ENCODE measurements at places on chromosomes 12 and 14. TPM values are rescaled to one million over a fixed set of nuclear protein-coding genes. Genes with fewer than 3 reads are reported as not detected.
A peak's percentile ranks its signal among the peaks of the same experiment; 100 is the strongest.

GRCh38 chr12:64713376-64713775 lies 45.8 kb downstream of the GNS start:
- no peak overlapping the region for H3K4me3 ChIP-seq
- no peaks in the 10 kb centered on the region for H3K4me1 ChIP-seq
- no peak for DNase-seq
- H3K36me3 ChIP-seq: peaks cover 7% of the 10 kb centered on the region

GRCh38 chr12:65184176-65184857 lies 14.9 kb downstream of the LEMD3 start:
- DNase-seq: no peak
- H3K27ac ChIP-seq: no peak overlapping the region
- no peaks in the 10 kb centered on the region for H3K4me1 ChIP-seq
- no peak overlapping the region for H3K4me3 ChIP-seq
- H3K36me3 ChIP-seq: no peaks in the 10 kb centered on the region

GDF3 gene
- total RNA-seq: 4.1 TPM

FAM186B gene
- 0.33 TPM for total RNA-seq

DNA sequence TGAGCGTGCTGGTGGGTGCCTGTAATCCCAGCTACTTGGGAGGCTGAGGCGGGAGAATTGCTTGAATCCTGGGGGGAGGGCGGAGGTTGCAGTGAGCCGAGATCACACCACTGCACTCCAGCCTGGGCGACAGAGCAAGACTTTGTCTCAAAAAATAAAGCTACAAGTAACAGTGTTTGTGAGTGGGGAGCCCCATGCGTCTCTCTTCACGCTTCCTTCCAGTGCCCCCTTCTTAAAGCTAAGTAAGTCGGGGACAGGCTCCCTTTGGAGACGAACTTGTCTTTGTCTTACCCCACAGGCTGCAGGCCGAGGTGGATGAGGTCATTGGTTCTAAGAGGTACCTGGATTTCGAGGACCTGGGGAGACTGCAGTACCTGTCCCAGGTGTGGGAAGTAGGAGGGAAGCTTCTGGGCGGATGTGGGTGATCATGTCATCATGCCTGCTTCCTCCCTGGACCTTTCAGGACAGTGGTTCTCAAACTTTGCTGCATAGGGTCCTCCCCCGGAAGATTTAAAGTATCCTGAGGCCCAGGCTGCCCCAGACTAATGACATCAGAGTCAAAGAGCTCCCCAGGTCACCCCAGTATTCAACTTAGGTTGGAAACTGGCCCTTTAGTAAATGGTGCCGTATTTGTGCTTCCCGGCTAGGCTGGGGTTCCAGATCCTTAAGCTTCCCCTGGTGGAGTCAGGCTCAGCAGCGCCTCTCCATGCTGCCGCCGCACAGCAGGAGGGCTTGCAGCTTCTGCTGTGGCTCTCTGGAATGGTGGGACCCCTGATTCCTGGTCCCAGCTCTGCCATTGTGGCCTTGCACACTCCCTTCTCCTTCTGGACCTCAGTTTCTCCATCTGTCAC lies 37.1 kb downstream of the CYP46A1 start:
- H3K4me1 ChIP-seq: no peaks in the 10 kb centered on the region
- DNase-seq: no peak
- H3K36me3 ChIP-seq: no peaks in the 10 kb centered on the region
- H3K4me3 ChIP-seq: no peak overlapping the region

GRCh38 chr12:49706351-49707127 lies 666 bp downstream of the FMNL3 start:
- H3K27ac ChIP-seq: peak overlapping the region; percentile 85
- DNase-seq: peak; percentile 64
- peaks cover 16% of the 10 kb centered on the region for H3K27me3 ChIP-seq
- H3K4me3 ChIP-seq: peak overlapping the region; percentile 96
- peaks cover 36% of the 10 kb centered on the region for H3K4me1 ChIP-seq

DNA sequence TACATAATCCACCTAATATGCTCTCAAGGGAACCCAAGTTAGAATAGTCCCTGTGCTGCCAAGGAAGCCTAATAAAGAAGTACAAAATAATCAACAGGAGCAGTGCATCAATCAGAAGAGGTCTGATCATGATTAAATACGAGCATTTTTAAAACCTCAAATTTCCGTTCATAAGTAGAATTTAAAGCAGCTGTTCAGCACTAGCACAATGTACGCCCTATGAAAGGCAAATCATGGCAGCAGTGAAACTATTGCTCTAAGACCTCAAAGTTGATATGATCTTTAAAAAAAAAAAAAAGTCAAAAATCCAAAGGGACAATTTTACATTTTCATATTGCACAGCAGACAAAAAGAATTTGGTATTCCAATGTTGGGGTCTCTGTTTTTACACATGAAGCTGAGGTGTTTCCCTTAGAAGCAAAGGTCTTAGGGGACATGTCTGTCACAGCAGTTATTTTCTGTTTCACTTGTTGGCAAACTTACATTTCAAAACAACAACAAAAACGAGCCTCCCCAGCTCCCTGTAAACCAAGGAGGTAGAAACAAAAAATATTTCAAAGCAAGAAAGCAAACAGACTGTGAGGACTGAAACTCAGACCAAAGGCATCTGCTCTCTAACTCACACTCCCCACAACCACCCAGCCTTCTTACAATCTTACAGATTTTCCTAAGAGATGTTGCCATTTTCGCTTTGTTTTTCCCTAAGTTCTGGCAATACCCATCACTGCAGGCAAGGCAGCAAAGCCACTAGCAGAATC lies 28.2 kb downstream of the SOX5 start:
- no peaks in the 10 kb centered on the region for H3K4me1 ChIP-seq
- H3K27ac ChIP-seq: no peak overlapping the region
- no peaks in the 10 kb centered on the region for H3K36me3 ChIP-seq
- DNase-seq: no peak

- H3K27ac ChIP-seq: no peak overlapping the region
- H3K27me3 ChIP-seq: peaks cover 8% of the 10 kb centered on the region
- H3K36me3 ChIP-seq: no peaks in the 10 kb centered on the region
- H3K4me3 ChIP-seq: no peak overlapping the region
- H3K4me1 ChIP-seq: no peaks in the 10 kb centered on the region
- DNase-seq: no peak
These were observed 84.7 kb downstream of the NTF3 start for GRCh38 chr12:5516371-5517241.

- H3K36me3 ChIP-seq: no peaks in the 10 kb centered on the region
- no peak overlapping the region for H3K4me3 ChIP-seq
- H3K27ac ChIP-seq: no peak overlapping the region
- no peaks in the 10 kb centered on the region for H3K27me3 ChIP-seq
- DNase-seq: no peak
These were observed 17.7 kb downstream of the FAM222A start for GRCh38 chr12:109731231-109731731.

DNA sequence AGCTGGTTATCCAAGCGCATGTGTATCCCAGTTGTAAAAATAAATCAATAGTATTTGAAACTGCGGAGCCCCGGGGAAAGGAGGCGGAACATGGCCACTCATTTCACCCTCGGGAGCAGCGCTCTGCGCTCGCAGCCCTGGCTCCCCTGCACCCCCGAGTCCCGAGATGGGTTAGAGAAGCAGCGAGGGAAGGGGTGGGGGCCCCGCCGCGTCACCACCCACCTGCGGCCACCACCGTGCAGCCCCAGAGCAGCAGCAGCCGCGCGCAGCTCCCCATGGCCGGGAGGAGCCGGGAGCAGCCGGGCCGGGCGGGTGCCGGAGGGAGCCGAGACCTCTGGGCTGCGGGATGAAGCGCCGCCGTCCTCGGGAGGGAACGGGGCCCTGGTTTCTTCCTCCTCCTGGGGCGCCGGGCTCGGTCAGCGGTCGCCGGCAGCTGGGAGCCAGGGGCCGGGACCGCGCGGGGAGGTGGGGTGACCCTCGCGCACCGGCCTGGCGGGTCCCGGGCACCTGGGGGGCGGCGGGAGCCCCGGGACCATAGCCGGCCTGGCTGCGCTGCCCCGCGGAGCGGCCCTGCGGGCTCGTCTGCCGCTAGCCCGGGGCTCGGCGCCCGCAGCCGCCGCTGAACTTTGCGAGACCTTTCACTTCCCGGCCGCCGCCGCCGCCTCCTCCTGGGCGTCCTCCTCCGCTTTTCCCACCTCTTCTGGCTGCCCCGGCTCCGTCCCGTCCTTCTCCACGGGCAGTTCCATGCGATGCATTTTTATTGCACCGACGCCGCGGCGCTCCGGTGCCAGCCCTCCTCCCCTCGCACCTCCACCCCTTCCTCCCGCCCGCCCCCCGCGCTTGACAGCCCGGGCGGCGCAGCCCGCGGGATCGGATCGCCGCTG lies at the start of gene NTN4:
TSS of gene NTN4 (minus strand) at position 732 of the 884 bp plus-strand sequence. CDS start at position 277, 455 bp downstream.
- H3K4me1 ChIP-seq: peaks cover 38% of the 10 kb centered on the region
- peak within 1 kb of the TSS; percentile 93 for H3K4me3 ChIP-seq
- H3K36me3 ChIP-seq: peaks cover 13% of the 10 kb centered on the region
- peak; percentile 67 for DNase-seq

GUCY2C gene
- not detected for total RNA-seq

TBX3 gene
- total RNA-seq: 1.1 TPM

DNA sequence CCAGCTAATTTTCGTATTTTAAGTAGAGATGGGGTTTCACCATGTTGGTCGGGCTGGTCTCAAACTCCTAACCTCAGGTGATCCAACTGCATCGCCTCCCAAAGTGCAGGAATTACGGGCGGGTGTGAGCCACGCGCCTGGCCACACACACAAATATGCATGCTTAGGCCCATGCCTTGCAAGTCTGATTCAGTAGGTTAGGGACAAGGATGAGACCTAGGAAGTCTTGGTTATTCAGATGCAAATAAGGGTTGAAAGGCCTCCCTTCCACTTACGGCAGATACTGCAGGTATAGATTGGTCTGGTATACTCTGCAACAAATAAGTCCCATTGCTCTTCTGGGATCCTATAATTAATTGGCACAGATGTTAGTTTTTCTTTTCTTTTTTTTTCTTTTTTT lies 32.9 kb downstream of the TXNRD1 start:
- no peaks in the 10 kb centered on the region for H3K27me3 ChIP-seq
- no peaks in the 10 kb centered on the region for H3K36me3 ChIP-seq

GRCh38 chr12:108128221-108129016 lies 669 bp upstream of the WSCD2 start:
- no peaks in the 10 kb centered on the region for H3K36me3 ChIP-seq
- DNase-seq: no peak
- H3K4me1 ChIP-seq: no peaks in the 10 kb centered on the region
- peaks cover 12% of the 10 kb centered on the region for H3K27me3 ChIP-seq
- H3K4me3 ChIP-seq: no peak overlapping the region

- H3K27me3 ChIP-seq: no peaks in the 10 kb centered on the region
- no peak overlapping the region for H3K4me3 ChIP-seq
- H3K27ac ChIP-seq: no peak overlapping the region
- DNase-seq: no peak
- no peaks in the 10 kb centered on the region for H3K4me1 ChIP-seq
These were observed 25.2 kb downstream of the SLC25A47 start for GRCh38 chr14:100348253-100348729.

DNA sequence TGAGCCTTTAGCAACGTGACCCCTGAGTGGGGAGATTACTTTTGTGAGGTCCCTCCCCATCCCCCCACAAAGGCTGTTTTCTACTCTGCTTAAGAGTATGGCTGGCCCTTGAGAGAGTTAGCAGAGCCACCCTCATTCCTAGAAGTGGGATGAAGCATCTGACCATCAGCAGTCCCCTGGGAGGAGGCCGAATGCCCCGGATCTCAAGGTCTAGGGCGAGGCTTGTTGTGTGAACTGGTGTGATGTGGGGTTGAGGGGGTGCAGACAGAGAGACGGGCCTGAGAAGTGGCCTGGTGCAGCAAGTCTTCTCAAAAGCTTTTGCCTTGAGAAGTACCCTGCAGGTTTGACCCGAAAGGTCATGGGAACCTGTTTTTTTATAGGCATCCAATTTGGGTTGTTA lies 153.0 kb upstream of the FKBP4 start:
- H3K27ac ChIP-seq: peak overlapping the region; percentile 88
- peaks cover 5% of the 10 kb centered on the region for H3K27me3 ChIP-seq
- H3K4me1 ChIP-seq: peaks cover 17% of the 10 kb centered on the region
- H3K36me3 ChIP-seq: no peaks in the 10 kb centered on the region
- H3K4me3 ChIP-seq: no peak overlapping the region

DNA sequence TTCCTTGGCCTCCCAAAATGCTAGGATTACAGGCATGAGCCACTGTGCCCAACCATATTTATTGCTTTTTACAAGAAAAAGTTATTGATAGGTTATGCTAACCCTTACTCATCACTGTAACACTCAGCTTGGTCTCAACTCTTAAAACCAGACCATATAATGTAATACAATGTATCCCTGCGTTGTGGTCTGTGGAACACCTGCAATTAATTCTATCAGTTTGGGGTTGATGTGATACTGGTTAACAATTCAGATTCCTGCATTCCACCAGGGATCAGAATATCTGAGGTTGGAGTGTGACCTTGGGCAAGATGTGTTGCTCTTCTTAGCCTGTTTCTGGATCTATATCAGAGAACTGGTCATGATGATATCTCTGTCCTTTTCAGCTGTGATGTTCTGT lies 419.0 kb downstream of the RAD51B start:
- H3K27me3 ChIP-seq: no peaks in the 10 kb centered on the region
- H3K4me1 ChIP-seq: no peaks in the 10 kb centered on the region
- H3K4me3 ChIP-seq: no peak overlapping the region
- H3K27ac ChIP-seq: no peak overlapping the region

DNA sequence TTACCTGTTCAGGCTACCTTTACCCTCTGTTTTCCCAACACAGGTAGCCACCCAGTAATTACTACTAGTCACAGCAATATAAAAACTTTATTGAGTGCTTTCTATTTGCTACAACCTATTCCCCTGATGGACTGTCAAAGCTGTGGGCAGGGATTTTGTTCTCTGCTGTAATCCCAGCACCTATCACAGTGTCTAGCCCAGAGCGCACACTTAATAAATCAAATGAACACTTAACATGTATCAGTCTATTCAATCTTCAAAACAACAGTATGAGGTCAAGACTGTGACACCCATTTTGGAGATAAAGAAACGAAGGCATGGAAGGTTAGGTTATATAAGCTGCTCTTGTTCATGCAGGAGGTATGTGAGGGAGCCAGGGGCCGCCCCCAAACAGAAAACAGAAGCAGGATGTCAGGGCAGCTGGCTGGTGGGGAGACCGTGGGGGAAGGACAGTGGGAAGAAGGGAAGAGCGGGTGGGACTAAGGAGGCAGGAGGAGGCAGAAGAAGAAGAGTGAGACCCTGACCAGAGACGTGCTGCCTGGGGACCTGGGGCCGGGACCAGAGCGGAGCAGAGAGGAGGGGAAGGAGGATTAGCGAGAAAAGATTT lies 1.7 kb downstream of the TNFRSF1A start:
- H3K4me3 ChIP-seq: peak overlapping the region; percentile 98
- H3K36me3 ChIP-seq: no peaks in the 10 kb centered on the region
- peaks cover 53% of the 10 kb centered on the region for H3K4me1 ChIP-seq
- H3K27me3 ChIP-seq: no peaks in the 10 kb centered on the region
- H3K27ac ChIP-seq: peak overlapping the region; percentile 69

RNASE1 gene
- 182 TPM for total RNA-seq

CCNT1 gene
- 33.0 TPM for total RNA-seq

- H3K4me1 ChIP-seq: no peaks in the 10 kb centered on the region
- H3K27me3 ChIP-seq: no peaks in the 10 kb centered on the region
- no peaks in the 10 kb centered on the region for H3K36me3 ChIP-seq
- H3K4me3 ChIP-seq: no peak overlapping the region
These were observed 18.6 kb downstream of the CSRP2 start for GRCh38 chr12:76860256-76860655.

DNA sequence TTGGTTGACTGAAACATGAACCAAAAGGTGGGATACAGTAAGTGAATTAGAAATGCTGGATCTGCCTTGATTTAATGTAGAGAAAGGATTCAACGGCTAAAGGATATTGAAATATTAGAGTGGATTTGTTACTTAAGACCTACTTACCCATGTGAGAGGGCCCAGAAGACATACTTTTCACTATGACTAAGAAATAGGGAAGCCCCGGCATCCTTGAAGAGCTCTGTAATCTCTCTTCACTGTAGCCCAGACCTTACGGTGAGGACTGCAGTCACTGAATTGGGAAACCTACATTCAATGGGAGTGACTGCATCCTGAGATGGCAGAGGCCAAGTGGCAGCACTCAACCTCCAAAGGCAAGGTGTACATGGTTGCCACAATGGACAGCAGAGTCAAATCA lies 52.5 kb downstream of the KANSL2 start:
- H3K27me3 ChIP-seq: peaks cover 18% of the 10 kb centered on the region
- H3K4me1 ChIP-seq: no peaks in the 10 kb centered on the region
- no peaks in the 10 kb centered on the region for H3K36me3 ChIP-seq
- no peak overlapping the region for H3K27ac ChIP-seq

All from endothelial cell of umbilical vein (primary cell).